ENCODE measurements at places on chromosomes 7 and 10. TPM values are rescaled to one million over a fixed set of nuclear protein-coding genes. Genes with fewer than 3 reads are reported as not detected.

The SPDYE2 gene
- not detected for total RNA-seq

The GIMAP4 gene
- total RNA-seq, result 8.2 TPM

The MMD2 gene
- total RNA-seq, result not detected

The PKD2L1 gene
- not detected for total RNA-seq

The MMS19 gene
- 60.0 TPM for total RNA-seq

The CALU gene
- 36.3 TPM for total RNA-seq

The TSPAN33 gene
- total RNA-seq, result 12.5 TPM

The KIF11 gene
- 0.26 TPM for total RNA-seq

The FGFR2 gene
- total RNA-seq, result 78.1 TPM

The DPP6 gene
- total RNA-seq, result 0.99 TPM

The SFTPA2 gene
- not detected for total RNA-seq

The ITPRID1 gene
- total RNA-seq, result not detected

The ASNS gene
- 14.0 TPM for total RNA-seq

The TAS2R38 gene
- total RNA-seq, result not detected

The PDLIM1 gene
- total RNA-seq, result 66.2 TPM

The FAM20C gene
- 12.7 TPM for total RNA-seq

The CALML3 gene
- total RNA-seq, result not detected

The DRGX gene
- total RNA-seq, result not detected

The ZNF467 gene
- 9.9 TPM for total RNA-seq

The ZFAND4 gene
- 32.3 TPM for total RNA-seq

The SLC18A3 gene
- not detected for total RNA-seq

The HOXA3 gene
- not detected for total RNA-seq

The EPDR1 gene
- total RNA-seq, result 24.7 TPM

The UBE2D1 gene
- total RNA-seq, result 3.0 TPM

The RP9 gene
- 5.2 TPM for total RNA-seq

The STOX1 gene
- total RNA-seq, result 4.0 TPM

The P4HA1 gene
- 21.5 TPM for total RNA-seq

The TUBB8 gene
- not detected for total RNA-seq

The CLDN3 gene
- total RNA-seq, result 150 TPM

The HOXA6 gene
- not detected for total RNA-seq

Measured in body of pancreas (tissue), 4 donors.